ENCODE measurements at places on chromosomes 11 and 22.

DNA sequence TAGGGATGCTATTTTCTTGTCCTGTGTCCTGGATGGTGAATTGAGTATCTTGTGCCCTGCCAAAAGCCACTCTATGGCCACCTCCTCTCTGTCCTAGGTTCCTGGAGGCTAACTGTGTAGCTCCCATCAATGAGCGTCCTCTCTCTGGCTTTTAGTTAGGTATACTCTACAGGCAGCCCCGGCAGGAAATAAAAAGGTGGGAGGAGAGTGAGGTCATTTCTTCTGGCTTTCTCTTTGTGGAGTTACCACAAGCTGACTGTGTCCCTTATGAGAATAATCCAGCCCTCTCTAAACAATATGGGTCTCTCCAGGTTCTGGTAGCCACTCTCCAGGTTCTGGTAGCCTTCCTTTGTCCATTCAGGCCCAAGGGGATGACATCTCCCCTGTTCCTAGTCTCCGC, 11.7 kb upstream of the ASPHD2 start:
- DNase-seq = no peak

DNA sequence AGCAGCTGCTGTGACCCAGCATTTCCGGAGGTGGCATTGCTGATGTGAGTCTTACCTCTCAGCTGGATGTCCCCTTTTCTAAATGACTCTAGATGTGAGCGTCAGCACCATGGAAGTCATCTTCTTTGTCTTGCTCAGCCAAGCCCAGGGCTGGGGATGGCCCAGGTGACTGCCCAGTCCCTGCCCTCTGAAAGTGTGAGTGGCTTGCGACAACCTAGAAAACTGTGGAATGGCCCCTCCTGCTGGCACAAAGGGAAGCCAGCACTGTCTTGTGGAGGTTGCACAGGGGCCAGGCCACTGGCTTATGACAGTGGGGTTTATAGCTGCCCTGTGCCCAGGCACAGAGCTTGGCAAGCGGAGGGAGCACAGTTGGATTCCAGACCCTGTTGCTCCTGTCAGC, 6.2 kb downstream of the TUB start:
- no peak for DNase-seq

- DNase-seq = no peak
These were observed 391.5 kb downstream of the SHANK2 start for GRCh38 chr11:70860888-70861287.

GRCh38 chr11:6687876-6688275, 4.7 kb upstream of the MRPL17 start:
- no peak for DNase-seq

DNA sequence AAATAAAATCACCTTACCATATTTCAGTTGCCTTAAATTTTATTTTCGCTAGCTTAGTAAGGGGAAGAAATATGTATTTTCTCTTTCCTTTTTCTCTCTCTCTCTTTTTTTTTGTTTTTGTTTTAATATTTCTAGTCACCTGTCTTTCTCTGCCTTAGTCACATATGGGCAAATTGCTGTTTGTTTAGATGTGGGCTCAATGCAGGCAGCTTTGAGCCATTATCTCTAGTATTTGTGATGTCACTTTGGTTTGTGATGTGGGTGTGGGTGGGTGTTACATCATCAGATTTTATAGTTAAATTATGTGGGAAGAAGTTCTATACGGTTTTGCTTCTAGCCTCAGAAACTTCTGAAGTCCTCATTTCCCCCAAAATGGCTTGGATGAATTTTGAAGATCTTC, at the start of gene C22orf31:
C22orf31 (minus strand) TSS at position 59 of the 400 bp plus-strand sequence; CDS start at position 20, 39 bp downstream.
- DNase-seq = no peak

DNA sequence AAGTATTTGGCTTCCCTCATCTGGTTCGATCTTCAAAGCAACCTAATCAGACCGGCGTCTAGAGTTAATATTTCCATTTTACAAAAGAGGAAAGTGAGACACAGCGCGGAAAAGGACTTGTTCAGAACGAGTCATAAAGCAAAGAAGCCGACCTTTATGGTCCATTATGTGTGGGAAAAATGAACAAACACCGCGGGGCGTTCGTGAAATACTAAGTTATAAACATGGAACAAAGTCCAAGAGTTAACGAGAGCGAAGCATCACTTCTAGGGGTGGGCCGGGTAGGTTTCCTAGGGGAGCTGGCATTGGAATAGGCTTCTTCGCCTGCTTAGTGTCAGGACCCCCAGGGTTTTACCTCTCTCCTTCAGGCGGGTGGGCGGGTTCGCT, 575 bp downstream of the DUSP18 start:
- no peak for DNase-seq

DNA sequence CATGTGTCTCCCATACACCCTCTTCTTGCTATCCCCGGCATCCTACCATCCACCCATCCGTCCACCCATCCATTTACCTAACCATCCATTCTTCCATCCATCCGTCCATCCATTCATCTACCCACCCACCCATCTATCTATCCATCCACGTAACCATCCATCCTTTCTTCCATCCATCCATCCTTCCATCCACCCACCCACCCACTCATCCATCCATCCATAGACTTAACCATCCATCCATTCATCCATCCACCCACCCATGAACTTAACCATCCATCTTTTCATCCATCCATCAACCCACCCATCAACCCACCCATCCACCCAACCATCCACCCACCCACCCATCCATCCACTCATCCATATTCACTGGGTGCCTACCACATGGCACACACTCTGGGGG, 10.6 kb upstream of the CDC42EP2 start:
- no peak for DNase-seq

GRCh38 chr11:86160541-86161149, 83.9 kb upstream of the EED start:
- no peak for DNase-seq

GRCh38 chr11:91800208-91800914, 424.3 kb upstream of the FAT3 start:
- DNase-seq = no peak

DNA sequence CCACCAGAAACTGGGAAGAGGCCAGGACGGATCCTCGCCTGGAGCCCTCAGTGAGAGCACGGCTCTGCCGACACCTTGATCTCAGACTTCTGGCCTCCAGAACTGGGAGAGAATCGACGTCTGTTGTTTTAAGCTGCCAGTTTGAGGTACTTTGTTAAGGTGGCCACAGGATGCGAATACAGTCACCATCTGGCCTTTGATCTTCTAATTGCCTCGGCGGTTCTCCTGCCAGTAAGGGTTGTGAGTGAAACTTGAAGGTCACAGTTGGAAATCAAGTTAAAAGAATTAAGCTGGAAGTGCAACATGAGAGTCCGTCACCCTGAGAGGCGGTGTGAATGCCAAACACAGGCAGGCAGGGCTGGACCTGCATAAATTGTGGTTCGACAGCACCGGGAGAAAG, 27.9 kb downstream of the PARVB start:
- DNase-seq = no peak

DNA sequence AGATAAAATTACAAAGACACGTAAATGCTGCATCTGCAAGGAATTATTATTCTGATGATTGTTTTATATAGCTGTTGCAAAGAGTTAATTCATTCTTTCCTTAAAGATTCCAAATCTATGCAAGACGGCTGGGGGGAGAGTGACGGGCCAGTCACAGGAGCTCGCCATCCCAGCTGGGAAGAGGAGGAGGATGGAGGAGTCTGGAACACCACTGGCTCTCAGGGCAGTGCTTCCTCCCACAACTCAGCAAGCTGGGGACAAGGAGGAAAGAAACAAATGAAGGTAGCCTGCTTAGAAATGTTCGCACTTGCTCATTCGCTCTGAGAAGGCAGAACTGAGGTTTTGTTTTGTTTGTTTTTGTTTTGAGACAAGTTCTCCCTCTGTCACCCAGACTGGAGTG, 73.0 kb upstream of the ADSL start:
- no peak for DNase-seq

- peak; percentile 74 for DNase-seq
These were observed 1.9 kb downstream of the TIRAP start for GRCh38 chr11:126284829-126285228.

GRCh38 chr11:46616551-46617133, 385 bp downstream of the HARBI1 start:
- no peak for DNase-seq

GRCh38 chr11:93517611-93518010, 25.6 kb downstream of the SMCO4 start:
- no peak for DNase-seq

- DNase-seq = no peak
These were observed 10.5 kb downstream of the ART5 start for GRCh38 chr11:3631331-3631730.

DNA sequence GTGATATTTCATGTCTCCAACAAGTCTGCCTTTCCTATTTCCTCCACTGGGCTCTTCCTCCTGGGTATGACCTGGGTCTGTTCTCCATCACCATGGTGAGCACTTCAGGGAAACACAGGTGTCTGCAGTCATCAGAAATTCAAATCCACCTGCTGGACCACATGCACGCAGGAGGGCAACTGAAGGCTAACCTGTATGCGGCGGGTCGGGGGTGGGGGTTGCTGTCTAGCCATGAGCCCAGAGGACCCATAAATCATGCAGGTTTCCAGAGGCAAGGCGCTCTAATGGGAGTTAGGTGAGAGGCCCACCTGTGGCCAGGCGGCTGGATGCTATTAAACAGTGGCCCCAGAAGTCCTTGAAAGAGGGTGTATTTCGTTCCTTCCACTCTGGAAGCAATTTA, 11.1 kb upstream of the PAMR1 start:
- no peak for DNase-seq

- DNase-seq = no peak
These were observed 1.4 kb upstream of the SERPINH1 start for GRCh38 chr11:75560644-75561043.

DNA sequence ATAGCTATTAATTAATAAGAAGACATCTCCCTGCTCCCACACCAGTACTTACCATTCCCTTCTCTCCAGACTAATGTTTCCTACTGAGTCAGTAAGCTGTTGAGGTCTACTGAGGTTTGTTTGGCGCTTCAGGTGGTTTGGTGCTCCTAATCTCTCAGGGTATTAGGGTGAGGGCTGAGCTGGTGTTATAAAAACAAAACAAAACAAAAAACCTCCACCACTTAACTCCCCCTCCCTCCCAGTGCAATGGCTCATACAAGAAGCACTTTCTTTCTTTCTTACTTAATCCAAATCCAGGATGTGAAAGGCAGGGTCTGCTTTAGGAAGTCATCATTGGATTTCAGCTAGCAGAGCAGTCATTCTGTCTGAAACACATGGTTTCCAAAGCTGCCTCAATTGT, 15.3 kb downstream of the CSTPP1 start:
- DNase-seq = no peak

DNA sequence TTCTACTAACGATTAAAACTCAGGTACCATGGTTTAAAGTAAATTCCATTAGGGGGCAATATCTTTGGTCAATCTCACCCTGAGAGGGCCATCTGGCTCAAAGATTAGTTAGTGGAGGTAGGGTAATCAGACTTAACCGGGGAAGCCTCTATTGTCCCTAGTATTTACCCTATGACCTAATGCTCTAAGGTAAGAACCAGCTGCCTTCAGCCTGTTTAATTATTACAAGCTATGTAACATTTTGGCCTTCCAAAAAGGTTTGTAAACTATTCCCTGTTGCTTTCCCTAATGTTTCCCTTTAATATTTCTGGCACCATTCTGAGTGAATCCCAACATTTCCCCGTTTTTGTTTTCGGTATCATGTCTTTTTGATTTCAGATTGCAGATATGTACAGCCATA, 15.1 kb upstream of the GLYATL1 start:
- no peak for DNase-seq

GRCh38 chr11:60771879-60772525, 13.1 kb upstream of the MS4A10 start:
- no peak for DNase-seq

- DNase-seq = no peak
These were observed 32.5 kb upstream of the PANX2 start for GRCh38 chr22:50138041-50138440.

GRCh38 chr11:69178819-69179482, 23.2 kb downstream of the SMIM38 start:
- DNase-seq = no peak

DNA sequence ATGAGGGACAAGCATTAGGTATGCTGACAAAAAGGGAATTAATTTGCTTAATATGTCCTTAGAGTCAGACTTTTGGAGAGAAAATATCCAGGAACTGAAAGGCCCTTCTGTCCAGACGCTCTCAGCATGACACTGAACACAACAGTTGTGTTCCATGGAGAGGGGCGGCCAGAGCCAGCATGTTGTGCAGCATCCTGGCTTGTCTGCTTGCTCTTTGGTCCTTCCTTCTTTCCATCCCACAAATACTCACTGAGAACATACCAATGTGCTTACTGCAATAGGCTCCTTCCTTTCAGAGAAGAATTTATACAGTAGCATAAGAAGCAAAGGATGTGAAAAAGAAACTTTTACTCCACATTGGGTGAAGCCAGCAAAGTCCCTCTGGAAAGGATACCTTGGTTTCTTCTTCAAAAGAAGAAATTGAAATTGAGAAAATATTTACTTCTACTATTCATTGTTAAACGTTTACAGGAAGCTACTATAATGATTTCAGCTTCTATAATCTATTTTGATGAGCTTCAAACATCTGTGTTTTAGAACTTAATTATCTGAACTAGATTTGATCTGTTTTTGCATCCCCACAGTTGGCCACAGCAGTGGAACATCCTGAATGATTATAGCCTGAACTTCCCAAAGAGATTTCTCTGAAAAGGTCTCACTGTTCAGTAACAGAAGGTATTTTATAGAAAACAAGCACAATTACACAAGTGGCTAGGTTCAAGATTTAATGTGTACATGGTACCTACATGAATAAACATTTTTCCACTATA, 304.1 kb upstream of the PITPNB start:
- no peak for DNase-seq

DNA sequence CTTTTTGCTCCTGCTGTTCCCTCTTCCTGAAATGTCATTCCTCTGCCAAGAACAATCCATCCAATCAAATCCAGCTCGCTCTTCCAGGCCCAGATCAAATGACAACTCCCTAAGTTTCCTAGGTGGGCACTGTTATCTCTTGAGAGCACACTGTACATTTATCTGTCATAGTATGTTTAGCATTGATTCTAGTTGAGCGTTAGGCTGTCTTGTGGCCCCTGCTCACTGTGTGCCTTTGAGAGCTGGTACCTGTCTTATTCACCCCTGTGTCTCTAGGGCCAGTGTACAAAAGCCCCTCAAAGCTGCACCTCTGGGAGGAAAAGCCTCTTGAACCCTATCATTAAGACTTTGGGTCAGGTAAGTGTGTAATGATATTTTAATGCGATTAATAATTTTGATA, 7.1 kb upstream of the LMO2 start:
- DNase-seq = no peak

- DNase-seq = no peak
These were observed 30.5 kb downstream of the WNT11 start for GRCh38 chr11:76175783-76176182.

DNA sequence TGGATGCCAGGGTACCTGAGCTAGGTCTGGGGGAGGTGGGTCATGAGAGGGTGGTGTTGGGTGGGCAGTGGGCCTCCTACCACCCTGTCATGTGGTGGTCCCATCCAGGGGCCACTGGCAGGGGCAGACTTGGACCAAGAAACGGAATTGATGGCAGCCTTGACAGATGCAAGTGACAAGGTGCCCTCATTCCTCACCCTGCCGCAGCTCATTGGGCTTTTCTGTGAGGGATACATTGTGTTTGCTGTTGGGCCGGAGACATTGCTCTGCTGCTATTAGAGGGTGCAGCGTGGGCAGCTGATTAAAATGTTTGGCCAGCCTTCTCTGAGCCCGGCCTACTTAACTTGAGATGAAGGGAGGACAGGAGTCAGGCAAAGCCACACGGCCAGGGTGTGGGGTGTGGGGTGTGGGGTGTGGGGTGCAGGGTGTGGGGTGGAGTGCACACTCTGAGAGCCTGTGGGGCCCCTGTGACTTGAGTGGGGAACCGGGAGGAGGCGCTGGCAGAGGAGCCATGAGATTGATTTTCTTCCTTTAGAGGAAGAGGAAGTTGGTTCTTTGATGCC, 351.5 kb downstream of the TBC1D22A start:
- DNase-seq = no peak
